ENCODE measurements at places on chromosomes 1 and 21. TPM values are rescaled to one million over a fixed set of nuclear protein-coding genes. Genes with fewer than 3 reads are reported as not detected.
A peak's percentile ranks its signal among the peaks of the same experiment; 100 is the strongest.

- DNase-seq = no peak
These were observed 1.0 kb upstream of the KRTAP13-3 start for GRCh38 chr21:30426731-30427130.

- peak; percentile 54 for DNase-seq
These were observed 5.5 kb upstream of the PRKCZ start for GRCh38 chr1:2044510-2045319.

Gene PRDM16
- not detected for total RNA-seq

Gene IL12RB2
- total RNA-seq = not detected

Gene DNASE2B
- not detected for total RNA-seq

Data from myocyte (in vitro differentiated cells).